Right lung (tissue), 10 donors: ENCODE measurements at places on chromosomes 4 and X.

- no peak for DNase-seq
These were observed 118.3 kb downstream of the MGST2 start for GRCh38 chr4:139783741-139784484.

- no peak for DNase-seq
These were observed 13.5 kb downstream of the TTC29 start for GRCh38 chr4:146932116-146932515.

DNA sequence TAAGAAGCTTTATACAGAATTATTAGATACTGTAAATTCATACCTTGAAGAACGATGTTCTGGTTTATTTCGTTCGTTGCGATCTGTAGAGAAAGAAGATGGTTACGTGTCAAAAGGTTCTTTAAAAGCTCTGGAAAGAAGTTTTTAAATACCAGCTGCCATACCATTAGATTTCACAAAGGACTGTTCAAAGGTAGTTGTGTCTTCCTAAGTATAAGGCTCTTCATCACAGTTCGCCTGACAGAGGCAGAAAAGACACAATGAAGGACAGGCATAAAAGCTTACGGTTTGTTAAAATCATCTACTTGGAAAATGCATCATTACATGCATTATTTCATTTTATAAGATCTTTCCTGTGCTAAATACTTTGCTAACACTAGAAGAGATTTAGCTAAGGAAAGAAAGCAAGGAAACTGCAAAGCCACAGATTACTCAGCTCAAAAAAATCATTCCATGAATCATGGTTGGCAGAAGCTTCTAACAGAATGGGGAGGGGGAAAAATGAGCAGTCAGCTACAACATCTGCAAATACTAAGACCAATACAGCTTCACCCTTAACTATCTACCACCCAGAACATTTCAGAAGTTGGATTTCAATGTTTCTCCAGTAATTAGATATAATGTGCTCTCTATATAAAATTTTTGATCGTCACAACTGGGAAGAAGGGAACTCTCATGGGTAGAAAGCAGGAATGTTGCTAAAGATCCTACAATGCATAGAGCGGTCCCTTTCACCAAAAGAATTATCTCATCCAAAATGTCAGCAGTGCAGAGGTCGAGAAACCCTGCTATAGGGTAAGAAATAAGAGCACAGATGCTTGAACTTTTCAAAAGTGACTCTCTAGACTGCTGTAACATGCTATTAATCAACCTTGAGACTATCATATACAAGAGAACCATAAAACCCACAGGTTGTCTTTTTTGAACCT is 50.7 kb upstream of the PRSS48 start:
- peak; percentile 72 for DNase-seq

DNA sequence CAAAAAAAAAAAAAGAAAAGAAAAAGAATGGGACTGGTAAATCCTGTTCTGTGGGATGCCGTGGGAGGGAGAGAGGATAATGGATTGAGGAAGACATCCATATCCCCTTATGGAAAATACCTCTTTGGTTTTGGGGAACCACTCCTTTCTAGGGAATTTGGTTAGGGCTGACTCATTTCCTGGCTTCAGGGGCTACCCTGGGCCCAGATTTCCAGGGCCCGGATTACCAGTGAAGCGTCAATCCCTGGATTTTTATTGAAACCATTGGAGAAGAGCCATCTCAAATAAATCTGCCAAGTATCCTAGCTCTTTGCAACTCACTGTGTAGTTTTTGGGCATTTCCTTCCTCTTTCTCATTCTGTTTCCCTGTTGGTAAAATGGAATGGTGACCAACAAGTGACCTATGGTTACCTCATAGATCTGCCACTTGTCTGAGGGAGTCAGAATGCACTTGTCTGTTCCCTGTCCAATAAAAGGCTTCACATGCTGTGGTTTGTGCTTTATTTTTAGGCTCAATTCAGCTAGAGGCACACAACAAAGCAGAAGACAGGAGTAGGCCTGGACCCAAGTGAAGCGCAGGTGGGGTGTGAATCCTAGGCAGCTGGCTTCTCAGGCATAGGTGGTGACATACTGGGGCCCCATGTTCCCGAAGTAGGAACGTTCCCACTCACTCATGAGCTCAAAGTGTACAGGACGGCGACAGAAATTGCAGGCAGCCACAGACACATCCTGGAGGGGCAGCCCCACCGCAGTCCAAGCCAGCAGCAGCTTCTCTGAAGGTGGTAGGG is 8.6 kb downstream of the APEX2 start:
- no peak for DNase-seq

GRCh38 chr4:8270912-8271815 is 1.6 kb downstream of the HTRA3 start:
- no peak for DNase-seq

DNA sequence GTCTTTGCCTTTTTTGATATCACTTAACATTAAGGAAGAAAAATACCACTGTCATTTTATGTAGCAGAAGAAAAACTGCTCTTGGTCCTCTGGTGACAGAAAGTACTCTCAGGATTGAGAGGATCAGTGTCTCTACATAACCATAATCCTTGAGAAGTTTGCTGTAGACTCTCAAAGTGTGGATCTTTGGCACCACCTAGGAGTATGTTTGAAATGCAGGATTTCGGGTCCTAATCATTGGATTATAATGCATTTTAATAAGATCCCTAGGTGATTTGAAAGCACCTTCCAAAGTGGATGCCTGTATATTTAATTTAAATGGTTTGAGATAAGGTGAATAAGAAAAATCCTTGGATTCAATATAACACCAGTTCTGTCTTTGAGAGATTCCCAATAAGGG is 23.2 kb downstream of the MOB1B start:
- DNase-seq: no peak

DNA sequence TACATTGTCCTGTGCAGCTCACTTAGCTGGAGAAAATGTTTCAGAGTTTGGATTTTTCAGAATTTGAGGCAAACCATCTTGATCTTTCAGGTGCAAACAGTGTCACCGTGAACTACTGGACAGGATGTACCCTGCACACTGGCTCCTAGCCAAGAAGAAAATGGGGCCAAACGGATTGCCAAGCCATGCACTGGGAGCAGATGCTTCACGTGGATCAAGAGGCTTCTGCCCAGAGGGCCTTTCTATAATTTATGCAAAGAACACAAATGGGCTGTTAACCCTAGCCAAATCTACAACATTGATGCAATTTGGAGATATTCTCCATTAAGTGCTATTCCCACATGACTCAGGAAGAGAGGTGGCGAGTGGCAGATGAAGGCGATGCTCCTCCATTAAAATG is 46.9 kb upstream of the ATP8A1 start:
- DNase-seq: no peak

DNA sequence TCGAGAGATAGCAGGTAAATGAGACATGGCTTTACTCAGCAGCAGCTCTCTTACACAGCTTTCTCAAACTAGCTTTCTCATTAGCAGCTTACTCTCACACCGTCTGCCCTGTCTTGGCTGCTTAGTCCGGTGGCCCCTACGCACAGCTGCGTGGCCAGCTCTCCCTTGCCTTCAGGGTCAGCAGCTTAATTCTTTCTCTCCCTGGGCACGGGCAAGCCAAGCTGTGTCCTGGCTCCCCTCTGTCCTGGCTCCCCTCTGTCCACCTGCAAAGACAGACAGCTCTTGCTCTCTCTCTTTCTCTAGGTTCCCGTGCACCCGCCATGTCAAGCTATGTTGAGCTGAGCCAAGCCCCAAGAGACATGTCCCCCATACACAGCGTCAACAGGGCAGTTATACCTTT is 39.4 kb downstream of the ZNF185 start:
- no peak for DNase-seq

- no peak for DNase-seq
These were observed 674 bp upstream of the IL15 start for GRCh38 chr4:141635736-141636081.

- no peak for DNase-seq
These were observed 43.2 kb upstream of the RBM47 start for GRCh38 chr4:40672528-40673522.

DNA sequence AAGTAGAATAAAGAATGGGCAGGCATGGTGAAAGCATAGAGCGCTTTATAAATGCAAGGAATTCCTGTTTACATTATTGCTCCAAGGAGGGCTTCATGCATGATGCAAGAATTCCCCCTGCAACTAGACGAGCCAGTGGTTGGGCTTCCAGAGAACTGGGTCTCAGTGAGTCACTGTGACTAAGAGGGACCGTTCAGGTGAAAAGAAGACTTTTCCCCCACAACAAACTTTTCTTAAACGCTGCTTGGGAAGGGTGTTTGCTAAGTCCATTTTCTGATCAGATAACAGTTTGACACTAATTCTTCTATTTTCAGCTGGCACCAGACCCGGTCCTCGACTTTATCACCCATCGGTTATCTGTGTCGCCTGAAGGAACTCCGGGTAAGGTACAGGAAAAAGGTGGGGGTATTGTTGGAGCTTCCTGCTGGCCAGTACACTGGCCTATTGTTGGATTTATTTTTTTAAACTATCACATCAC is 40.1 kb downstream of the LDB2 start:
- DNase-seq: peak; percentile 21

DNA sequence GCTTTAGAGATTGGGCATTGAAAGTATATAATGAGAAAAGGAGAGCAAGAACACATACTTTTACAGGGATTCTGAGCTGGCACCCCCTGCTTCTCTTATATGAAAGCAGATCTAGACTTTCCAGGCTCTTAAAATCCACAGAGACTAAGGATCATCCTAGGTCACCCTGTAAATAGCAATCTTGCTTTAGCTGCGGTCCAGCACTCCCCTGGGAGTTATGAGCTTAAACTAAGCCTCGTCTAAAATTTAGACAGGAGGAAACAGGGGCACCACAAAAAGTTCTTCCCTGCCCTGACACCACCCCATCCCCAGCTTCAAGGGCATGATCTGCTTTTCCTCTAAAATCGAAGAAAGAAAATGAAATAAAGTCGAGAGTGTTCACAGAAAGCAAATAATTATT is 143.3 kb upstream of the KCNIP4 start:
- no peak for DNase-seq

DNA sequence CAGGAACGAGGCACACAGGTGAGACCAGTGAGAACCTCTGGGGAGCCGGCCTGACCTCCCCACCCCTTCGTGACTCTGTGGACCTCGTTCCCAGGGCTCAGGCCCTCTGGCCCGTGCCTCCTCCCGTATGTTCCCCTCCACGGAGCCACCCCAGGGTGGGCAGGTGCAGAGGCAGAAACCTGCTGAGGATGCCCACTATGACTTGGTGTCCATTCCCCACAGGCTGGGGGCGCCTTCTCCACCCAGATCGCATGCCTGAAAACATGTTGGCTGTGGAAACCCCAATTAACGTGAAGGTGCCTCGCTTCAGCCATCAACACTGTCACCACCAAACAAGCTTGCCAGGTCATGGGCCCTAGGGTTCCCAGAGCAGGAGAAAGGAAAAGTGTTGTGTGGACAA is 27.0 kb downstream of the BLOC1S4 start:
- no peak for DNase-seq

DNA sequence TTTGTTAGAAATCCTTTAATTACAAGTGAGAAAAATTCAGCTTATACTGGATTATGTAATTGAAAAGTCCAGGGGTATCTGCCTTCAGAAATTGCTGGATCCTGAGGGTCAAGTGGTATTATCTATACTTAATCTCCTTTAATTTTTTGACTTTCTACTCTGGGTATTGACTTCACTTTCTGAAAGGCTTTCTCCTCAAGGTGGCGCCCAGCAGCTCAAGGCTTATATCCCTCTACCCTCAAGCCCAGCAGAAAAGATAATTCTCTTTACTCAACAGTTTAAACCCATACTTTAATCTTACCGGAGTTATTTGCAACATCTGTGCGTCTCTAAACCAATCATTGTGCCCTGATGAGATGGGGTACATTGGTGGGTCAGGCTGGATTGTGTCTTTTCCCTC is 129.5 kb downstream of the LARP7 start:
- no peak for DNase-seq

DNA sequence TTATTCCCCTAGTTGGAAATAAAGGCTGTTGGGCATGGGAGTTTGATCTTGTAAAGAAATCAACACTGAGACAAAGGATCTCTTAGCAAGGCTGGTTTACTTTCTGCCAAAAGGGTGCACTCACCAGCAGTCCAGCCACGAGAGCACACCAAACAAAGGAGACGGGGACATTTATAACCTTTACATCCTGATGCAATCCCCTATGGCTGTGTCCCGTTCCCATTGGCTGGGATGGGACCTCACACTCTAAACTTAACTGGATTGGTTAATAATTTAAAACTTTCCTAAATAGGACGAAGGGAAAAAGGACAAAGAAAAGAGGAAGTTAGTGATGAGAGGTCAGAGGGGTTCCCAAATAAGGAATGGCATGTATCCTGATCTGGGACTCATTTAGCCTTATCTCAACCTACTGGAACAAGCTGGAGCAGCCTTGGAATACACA is 17.9 kb downstream of the METAP1 start:
- DNase-seq: no peak

DNA sequence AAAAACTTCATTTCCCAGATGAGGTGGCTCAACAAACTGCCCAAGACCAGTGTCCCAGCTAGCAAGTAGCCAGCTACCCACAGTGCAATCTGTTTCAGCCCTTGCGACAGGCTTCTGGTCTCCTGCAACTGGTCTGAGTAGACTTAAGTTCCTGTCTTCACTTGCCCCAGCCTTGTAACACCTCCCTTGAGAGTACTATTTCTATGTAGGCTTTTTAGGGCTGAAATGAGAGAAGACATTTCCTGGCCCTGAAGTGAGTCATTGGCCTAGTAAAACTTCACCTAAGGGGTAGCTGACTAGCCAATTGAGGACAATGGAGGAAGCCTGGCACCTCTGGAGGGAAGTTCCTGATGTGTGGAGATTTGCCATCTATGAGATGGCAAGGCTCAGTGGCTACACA is 80.1 kb upstream of the STIM2 start:
- no peak for DNase-seq

GRCh38 chr4:38463268-38463958 is 200.6 kb upstream of the KLF3 start:
- no peak for DNase-seq

DNA sequence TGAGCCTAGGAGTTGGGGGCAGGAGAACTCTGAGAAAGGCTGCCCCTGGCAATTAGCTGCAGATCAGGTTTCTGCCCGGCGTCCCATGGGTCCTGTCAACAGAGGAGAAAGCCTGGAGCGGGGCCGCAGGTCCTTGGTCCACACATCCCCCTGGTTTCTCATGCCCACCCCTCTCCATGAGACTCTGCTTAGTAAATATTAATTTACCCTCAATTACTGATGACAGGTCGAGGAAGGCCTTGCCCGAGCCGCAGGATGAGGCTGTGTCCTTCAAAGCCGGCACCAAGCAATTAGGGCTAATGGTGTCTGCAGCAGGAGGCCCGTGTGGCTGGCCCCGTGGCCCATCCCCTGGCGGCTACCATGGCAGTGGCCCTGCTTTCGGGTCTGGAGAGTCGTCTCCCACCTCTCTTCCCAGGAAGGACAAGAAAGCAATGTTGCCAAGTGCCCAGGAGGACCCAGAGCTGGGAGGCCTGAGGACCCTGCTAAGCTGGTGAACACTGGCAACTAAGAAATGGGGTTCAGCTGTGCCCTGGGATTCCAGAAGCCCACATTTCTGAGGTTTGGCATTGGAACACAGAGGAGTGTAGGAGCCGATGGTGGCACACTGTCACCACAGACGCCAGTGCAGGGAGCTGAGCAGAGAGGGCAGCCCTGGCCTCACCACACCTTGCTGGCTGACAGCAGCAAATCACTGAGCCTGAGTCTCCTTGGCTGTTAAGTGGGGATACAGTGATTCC is 114.6 kb downstream of the CPZ start:
- DNase-seq: no peak

GRCh38 chr4:183905593-183906488 is 734 bp downstream of the STOX2 start:
- DNase-seq: peak; percentile 67

GRCh38 chr4:80840396-80840795 is 190.1 kb upstream of the BMP3 start:
- DNase-seq: no peak

- DNase-seq: no peak
These were observed 197.1 kb upstream of the FGF13 start for GRCh38 chrX:138908577-138908976.
